ENCODE measurements at places on chromosomes 7 and 10.

DNA sequence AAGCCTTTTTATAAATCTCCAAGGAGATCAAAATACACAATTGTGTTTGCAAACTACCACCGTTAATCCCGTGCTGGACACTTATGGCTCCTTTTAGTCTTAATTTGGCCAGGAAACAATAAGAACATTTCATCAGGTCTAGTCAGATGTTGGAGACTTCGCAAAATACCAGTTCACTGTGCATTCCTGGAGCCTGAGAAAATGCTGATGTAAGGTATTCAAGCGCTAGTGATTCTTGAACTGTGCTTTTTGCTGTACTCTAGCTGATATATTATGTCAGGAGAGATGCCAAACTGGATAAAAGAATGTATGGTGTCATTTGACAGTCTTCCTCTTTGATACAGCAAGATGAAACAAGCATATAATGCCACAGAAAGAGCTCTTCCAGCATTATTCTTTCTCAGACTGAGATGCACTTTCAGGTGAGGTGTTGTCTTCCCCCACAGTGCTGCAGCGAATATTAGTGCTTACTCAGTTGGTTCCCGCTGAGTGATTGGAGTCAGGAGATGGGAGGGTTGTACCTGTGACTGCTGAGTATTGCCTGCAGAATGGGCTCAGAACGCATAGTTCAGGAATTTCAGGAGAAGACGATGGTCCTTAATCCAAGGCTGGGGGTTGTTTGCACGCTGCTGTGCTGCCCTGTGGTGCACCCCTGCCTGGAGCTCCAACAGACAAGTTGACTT lies 59.2 kb downstream of the OGDH start:
- DNase-seq = peak; percentile 4

GRCh38 chr7:121479466-121479865 lies 83.4 kb upstream of the FAM3C start:
- no peak for DNase-seq

DNA sequence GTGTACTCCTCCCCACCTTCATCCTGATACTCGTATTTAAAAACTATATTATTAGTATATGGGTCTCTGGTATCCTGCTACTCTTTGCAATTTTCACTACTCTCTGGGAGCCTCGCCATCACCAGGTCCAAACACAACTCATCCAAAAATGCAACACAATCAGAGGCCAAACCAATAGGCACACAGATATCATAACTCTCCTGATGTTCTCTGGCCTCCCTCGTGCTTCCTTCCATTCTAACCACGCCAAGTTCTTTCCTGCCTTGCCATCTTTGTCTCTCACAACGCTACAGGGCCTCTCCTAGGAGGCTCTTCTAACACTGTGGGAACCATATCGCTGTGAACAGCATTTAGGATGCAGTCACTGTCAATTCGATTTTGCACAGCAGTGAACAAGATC lies 7.3 kb downstream of the RHEB start:
- DNase-seq = no peak

DNA sequence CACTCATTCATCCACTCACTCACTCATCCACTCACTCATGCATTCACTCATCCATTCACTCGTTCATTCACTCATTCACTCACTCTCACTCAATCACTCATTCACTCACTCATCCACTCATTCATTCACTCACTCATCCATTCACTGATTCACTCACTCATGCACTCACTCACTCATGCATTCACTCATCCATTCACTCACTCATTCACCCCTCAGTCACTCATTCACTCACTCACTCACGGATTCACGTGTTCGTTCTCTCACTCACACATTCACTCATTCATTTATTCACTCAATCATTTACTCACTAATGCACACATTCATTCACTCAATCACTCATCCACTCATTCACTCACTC lies 73.4 kb downstream of the CARD11 start:
- DNase-seq = no peak

GRCh38 chr7:19116121-19117090 lies 1.0 kb downstream of the TWIST1 start:
- DNase-seq = no peak

DNA sequence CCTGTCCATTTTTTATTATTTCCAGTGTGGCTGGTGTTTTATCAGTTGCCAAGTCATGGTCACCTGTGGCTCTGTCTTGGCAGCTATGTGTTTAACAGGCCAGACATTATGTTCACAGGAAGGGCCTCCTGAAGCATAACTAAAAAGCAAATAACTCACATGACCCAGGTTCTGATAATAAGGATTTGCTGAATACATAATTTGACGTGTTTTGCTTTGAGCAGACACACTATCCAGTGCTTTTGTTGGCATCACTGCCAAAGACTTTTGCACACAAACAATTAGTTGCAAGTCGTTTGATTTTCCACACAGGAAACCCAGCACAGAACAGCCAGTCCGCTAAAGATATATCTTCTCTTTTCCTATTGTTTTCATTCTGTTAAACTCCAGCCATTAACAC lies 173.6 kb downstream of the ARL4A start:
- DNase-seq = no peak

DNA sequence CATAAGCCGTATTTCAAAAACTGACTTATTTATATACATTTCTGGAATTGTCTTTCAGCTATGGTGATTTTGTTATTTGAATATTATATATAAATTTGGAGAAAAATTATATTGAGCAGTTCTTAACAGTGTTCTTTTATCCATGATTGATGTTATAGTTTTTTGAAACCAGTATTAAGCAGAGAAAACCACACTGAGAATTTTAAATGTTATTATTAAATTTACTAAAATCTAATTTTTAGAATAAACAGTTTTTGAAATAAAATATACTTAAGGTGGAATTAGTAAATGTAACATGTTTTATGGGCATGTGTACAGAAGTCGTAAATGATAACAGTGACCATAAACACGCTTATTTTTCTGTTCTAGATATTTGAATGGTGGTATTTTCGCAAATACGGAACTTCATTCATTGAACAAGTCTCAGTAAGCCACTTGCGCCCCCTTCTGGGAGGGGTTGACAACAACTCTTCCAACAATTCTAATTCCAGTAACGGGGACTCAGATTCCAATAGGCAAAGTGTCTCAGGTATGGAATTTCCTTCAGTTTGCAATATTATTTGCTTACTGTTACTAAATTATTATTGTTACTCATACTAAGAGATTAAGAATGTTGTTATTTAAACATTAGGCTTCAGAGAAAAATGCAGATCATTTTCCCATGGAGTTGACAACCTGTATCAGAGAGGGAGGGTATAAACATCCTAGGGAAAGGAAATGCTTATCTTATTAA lies 166.1 kb downstream of the ST7 start:
- no peak for DNase-seq
